ENCODE measurements at places on chromosomes 13 and 19.

- H3K27me3 ChIP-seq = no peaks in the 10 kb centered on the region
- H3K4me1 ChIP-seq = peaks cover 46% of the 10 kb centered on the region
- peaks cover 13% of the 10 kb centered on the region for H3K36me3 ChIP-seq
- H3K27ac ChIP-seq = no peak overlapping the region
Measured at GRCh38 chr19:57816652-57817051, 1.9 kb upstream of the ZNF552 start.

GRCh38 chr19:418761-419671 lies 10.1 kb upstream of the C2CD4C start:
- DNase-seq = no peak
- no peaks in the 10 kb centered on the region for H3K4me1 ChIP-seq
- no peaks in the 10 kb centered on the region for H3K36me3 ChIP-seq
- no peak overlapping the region for H3K27ac ChIP-seq
- no peaks in the 10 kb centered on the region for H3K27me3 ChIP-seq

DNA sequence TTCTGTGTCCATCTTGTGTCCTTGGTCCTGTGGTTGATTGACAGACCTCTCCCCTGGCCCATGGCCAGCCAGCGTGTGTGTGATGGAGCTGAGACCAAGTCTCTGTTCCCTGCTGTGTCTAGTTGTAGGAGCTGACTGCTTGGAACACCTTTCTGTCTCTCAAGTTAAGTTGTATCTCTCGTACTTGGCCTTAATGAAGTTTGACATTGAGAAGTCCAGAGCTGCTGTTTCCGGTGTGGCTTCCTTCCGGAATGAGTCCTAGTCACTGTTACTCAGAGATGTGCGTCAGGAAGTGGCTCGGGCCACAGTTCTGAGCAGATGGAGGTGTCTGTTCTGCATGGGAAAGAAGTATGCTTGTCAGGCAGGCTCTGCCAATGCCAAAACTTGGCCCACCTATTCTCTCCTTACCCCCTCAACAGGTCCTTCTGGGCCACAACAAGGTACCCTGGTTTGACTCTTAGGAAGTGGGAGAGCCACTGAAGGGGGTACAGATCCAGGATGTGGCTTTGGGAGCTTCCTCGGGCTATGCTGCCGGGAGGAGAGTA lies 54.3 kb downstream of the GATAD2A start:
- H3K4me3 ChIP-seq = peak overlapping the region; percentile 45
- peak; percentile 71 for DNase-seq
- H3K4me1 ChIP-seq = peaks cover 47% of the 10 kb centered on the region
- H3K27ac ChIP-seq = peak overlapping the region; percentile 69
- H3K27me3 ChIP-seq = no peaks in the 10 kb centered on the region

- H3K36me3 ChIP-seq = no peaks in the 10 kb centered on the region
- DNase-seq = no peak
- no peaks in the 10 kb centered on the region for H3K27me3 ChIP-seq
- no peak overlapping the region for H3K4me3 ChIP-seq
- no peaks in the 10 kb centered on the region for H3K4me1 ChIP-seq
Measured at GRCh38 chr19:47056411-47056810, 8.0 kb upstream of the TMEM160 start.

Data from Karpas-422 (cell line).